Jurkat, Clone E6-1 (cell line): ENCODE measurements at places on chromosomes 5 and 9.

GRCh38 chr9:68458918-68459317 is 81.8 kb downstream of the TMEM252 start:
- DNase-seq, result no peak

GRCh38 chr5:5203451-5203850 is 63.3 kb downstream of the ADAMTS16 start:
- no peak for DNase-seq

DNA sequence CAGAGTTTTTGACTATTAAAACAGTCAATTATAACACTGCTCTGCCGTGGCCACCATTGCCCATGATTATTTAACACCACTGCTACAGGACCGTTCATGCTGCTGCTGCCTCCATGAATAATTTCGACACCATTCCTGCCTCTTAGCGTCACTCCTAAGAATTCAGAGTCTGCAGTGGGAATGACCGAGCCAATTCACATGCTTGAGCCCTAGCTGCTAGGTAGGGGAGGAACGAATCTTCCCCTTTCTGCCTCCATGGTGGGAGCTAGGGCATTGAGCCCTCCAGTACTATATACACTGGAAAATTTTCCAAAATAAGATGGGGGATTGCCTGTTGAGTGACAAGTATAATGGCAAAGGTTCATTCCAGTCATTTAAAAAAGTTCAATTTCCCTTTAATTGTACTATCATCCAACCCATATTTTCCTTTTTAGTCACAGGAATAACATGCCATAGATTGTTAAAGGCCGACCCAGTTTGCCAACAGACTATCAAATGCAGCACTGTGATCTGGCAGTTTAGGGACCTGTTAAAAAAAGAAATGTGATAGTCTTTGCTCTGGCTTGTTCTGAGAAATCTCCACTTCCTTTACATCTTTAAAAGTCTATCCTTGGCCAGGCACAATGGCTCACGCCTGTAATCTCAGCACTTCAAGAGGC is 13.5 kb upstream of the B4GALT1 start:
- DNase-seq, result no peak

DNA sequence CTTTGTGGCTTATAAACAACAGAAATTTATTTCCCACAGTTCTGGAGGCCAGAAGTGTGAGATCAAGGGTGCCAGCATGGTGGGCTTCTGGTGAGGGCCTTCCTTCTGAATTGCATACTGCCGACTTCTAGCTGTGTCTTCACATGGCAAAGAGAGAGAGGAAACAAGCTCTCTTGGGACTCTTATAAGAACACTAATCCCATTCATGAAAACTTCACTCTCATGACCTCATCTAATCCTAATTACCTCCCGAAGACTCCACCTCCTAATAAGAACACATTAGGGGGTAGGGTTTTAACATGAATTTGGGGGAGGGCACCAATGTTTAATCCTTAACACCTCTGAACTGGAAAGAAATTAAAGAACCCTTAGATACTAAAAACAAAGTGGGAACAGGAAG is 75.9 kb upstream of the MINAR2 start:
- no peak for DNase-seq

GRCh38 chr5:22500556-22500955 is 352.6 kb downstream of the CDH12 start:
- DNase-seq, result no peak

- no peak for DNase-seq
Observed at GRCh38 chr9:127904561-127905003, 5.2 kb upstream of the ST6GALNAC6 start.

- no peak for DNase-seq
Observed at GRCh38 chr9:3179711-3180110, 335.8 kb upstream of the PUM3 start.

GRCh38 chr5:69000949-69001348 is 92.9 kb upstream of the SLC30A5 start:
- DNase-seq, result no peak

- DNase-seq, result no peak
Observed at GRCh38 chr9:134913041-134913712, 4.5 kb downstream of the FCN1 start.

DNA sequence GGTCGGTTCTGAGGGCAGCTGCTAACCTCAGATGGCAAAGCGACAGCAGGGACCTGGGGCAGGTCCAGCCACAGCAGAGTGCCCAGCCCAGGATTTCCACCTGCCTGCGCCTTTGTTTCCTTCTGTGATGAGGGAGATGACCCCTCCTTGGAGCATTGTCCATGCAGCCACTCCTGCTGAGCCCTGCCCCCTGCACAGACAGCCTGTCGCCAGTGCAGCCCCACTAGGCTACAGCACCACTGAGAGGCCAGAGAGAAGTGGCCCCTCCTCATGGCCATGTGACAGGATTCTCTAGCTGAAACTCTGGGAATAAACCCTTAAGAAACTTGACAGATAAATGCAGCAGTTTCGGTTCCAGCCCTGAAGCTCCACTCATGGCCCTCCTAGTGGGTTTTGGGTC is 10.5 kb upstream of the MRNIP start:
- no peak for DNase-seq

DNA sequence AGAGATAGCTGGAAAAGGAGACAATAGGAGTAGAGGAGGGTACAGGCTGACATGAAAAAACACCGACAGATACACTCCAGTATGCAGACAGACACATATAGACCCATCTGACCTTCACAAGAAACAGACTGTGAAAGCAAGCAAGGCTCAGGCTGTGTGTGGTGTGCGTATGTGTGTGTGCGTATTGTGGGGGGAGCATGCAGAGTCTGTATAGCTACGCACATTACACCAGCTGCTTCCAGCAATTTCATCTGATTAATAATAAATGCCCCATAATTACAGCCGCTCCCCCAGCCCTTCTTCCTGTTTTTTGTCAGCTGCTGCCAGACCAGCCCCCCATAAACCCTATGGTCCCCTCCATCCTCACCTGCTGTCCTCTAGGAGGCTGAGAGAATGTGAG is 6.7 kb downstream of the CNTFR start:
- no peak for DNase-seq

- DNase-seq, result no peak
Observed at GRCh38 chr9:124277420-124277819, 19.7 kb downstream of the NEK6 start.

DNA sequence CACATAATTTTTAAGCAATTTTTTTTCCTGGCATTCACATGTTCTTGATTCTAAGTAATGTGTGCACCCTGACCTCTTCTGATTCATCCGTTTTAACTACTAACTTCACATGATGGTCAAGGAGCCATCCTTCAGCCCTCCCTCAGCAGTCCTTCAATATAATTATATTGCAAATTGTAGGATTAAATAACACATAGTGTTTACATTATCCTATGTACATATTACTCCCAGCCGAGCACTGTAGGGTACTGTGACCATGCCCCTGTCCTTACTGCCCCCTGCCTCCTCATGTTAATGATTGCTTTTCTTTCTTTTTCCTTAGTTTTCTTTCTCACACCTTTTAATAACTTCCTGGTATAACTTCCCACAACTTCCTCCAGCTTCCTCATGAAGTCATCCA is 96.3 kb upstream of the FANCC start:
- DNase-seq, result no peak

DNA sequence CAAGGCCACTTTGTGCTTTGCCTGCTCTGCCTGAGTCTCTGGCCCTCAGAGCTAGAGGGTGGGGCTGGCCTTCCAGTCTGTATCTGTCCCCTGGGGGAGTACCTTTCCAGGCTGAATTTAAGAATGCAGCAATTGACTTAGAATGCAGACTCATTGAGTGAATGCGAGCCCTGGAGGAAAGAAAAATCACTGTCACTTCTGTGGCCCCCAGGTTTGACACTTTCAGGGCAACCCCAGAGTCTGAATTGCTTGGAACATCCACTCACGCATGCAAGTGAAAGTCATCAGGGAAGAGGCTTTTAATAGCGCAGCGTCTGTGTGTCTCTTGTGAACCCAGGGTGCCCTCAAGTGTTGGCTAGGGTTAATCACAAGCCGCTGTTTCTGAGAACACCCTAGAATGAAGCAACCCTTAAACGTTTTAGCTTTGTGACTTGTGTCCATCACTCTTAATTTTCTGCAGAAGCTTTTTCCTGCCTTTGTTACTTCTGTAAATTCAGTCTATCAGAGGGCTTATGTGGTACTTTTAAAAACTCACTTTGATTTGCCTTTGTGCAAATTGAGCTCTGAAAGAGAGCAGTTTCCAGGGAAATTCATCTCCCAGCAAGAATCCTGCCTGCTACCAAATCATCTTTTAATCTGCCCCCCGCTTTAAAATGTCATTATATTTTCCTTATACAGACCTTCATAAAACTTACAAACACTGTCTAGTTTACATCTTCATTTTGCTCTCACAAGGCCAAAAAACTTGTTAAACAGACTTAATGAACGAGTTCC is 146.8 kb upstream of the IQGAP2 start:
- peak; percentile 78 for DNase-seq

DNA sequence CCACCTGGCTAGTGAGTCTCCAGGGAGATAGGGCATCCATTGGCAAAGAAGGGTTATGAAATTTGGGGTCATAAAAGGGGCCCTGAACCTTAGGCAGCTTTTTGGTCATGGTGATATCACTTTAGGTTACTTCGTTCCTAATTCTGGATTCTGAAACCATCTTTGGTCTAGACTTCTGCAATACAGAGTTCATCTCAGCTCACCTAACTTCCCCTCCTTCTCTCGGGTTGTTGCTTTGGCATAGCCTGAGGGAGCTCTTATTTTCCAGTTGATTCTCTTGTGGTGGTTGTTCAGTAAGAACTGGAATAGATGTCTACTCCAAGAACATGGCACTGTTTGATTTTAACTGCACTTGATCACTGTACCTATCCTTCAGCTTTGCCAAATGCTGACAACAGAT is 148.9 kb upstream of the RUSC2 start:
- no peak for DNase-seq

GRCh38 chr9:92146610-92147009 is 31.4 kb upstream of the SPTLC1 start:
- DNase-seq, result no peak

DNA sequence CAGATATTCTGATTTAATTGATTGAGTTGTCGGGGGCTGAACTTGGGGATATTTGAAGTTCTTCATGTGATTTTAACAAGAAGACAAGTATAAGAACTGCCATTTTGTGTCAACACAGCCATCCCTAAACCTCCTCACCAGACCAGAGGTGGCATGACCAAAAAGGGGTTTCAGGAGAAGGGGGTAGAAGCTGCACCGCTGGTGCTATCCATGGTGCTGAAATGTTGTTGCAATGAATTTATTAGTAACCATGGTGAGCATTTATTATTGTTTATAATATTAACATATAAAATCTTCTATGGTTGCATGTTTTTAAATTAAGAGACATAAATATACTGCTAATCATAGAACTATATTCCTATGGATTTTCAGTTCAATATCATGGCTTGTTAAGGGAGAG is 72.3 kb downstream of the GNA14 start:
- peak; percentile 44 for DNase-seq

GRCh38 chr9:125942125-125942524 is 195.0 kb downstream of the PBX3 start:
- no peak for DNase-seq
